ENCODE measurements at places on chromosomes 6 and 20.

DNA sequence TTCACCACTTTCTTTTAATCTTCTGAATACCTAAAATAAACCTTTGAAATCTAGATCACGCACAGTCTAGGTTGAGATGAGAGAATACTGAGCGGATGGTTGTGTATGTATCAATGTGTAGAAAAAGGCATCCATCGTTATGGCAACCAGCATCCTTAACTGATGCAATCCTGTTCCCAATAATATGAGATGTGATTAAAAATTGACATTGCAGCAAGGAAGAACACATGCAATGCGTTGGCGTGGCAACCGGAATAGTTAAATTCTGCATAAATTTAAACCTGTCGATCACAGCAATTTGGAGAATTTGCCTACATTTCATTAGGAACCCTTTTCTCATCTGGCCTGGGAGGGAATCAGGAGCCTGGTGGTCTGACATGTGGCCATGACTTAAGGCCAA, 1.3 kb upstream of the L3MBTL1 start:
- no peak for DNase-seq

DNA sequence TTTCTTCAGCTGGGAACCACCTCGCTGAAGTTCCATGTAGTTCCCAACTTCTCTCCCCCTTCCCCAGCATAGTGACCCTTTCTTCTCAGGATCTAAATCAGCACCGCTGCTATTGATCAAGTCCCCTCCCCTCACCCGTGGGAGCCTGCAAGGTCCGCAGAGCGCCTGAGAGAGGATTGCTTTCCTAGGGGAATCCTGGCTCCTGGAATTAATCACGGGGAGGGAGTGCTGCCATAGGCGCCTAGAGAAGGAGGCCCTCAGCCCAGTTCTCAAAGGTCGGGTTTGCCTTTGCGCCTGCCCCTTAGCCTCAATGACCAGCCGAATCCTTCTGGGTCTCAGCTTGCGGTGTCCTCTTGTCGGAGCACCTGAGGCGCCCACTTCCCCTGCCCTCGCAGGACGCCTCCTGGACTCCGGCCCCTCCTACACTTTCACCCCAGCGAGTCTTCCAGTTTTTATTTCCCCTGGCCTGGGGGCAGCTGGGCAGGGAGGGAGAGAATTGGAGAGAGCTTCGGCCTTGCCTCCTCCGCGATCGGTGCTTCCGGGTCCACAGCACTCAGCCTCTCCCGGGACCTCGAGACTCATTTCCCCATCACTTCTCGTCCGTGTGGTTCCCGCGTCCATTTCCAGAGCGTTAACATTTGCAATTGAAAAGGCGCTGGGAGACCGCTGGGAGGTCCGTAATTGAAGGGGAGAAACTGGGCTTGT, 3.1 kb upstream of the NKX2-2 start:
- DNase-seq = no peak

DNA sequence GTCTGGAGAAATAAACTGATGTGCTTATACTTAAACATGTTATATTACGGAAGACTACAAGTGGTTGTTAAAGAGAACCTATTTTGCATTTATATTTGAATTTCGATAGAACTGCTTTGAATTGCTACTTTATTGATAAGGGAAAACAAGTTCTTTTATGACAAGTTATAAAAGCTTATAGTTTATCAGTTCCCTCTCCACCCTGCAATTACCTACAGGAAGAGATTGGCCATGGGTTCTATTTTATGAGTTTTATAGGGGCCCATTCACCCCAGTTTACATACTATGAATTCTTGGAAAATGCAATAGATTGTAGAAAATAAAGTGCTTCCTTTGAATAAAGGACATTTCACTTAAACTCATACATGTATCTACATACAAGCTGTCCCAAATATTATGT, 144.4 kb downstream of the AHI1 start:
- DNase-seq = no peak

DNA sequence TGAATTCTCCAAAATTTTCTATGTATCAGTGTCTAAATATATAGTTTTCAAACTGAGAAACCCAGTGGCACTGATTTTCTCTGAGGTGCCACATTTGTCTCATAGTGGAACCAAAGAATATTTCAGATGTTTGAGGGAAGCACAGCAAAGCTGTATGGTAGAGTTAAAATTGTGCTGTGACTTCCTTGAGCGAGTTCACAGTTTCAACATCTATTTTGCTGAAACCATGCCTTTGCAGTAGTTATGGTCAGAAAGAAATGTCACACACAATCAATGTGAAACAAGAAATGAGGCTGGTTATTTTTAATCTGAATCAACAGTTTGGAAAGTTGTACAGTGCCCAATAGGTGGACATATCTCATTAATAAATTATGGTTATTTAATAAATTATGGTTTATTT, 394.0 kb upstream of the SPTLC3 start:
- DNase-seq = no peak

GRCh38 chr6:164151161-164152120, 736.9 kb downstream of the QKI start:
- no peak for DNase-seq

DNA sequence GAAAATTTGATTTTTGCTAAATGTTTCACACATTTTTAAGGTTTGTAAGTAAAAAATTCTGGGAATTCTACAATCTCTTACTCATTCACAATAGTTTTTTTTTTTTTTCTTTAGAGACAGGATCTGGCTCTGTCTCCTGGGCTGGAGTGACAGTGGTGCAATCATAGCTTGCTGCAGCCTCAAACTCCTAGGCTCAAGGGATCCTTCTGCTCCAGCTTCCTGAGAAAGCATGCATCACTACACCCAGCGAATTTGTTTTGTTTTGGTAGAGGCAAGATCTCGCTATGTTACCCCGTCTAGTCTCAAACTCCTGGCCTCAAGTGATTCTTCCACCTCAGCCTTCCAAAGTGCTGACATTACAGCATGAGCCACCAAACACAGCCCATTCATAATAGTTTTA, 232.8 kb downstream of the GJA1 start:
- no peak for DNase-seq

DNA sequence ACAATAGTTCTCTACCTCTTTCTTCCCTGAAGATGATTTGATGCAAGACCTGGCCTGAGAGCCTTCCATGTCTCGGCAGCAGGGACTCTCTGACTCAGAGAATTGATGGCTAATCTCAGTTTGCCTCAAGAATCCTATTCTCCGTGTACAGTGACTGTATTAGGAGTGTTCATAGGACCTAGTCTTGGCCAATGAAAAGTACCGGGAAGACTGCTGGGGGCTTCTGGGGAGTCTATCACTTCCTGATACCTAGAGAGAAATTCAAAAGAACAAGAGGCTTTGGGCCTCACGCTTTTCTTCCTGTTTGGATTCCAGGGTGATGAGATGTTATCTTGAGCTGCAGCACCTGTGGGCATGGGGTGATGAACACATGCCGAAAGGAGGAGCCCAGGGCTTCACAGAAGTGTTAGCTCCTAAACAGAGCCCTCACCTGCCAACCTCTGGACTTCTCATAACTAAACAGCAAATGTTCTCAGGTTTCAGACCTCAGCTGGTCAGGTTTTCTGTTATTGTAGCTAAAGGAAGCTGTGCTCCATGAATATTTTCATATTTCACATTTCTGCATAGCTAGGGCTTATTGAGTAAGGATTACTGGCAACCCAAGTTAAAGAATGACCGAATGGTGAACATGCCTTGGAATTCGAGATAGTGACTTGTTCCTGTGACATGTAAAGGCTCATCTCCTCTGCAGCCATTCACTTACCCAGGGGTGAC, 323.1 kb upstream of the AGPAT4 start:
- no peak for DNase-seq

- no peak for DNase-seq
Measured at GRCh38 chr6:75353644-75354043, 69.1 kb upstream of the TMEM30A start.

DNA sequence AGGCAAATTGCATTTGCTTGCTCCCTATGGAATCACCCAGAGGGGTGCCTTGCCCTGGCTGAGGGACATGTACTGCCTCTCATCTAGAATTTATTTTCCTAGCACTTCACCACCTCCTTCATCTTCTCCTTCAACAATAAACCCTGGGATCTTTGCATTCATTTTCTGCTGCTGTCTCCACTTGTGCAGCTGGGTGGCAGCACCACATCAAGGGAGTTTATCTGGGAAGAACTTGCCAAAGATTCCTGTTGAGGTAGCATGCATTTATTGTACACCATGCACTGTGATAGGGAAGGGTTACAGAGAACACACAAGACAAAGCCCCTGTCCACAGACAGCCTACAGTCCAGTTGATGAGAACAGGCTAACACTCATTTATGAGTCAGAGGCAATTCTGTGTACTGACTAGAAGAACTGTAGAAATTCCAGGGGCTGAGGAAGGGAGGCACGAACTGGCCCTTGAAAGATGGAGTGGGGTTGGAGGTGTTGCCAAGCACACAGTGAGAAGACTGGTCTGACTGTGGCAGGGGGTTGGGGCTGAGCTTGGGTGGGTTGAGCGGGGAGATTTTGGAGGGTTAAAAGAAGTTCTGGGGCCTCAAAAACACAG, 17.5 kb downstream of the C20orf173 start:
- no peak for DNase-seq

GRCh38 chr20:45969712-45970634, 2.0 kb downstream of the ZNF335 start:
- DNase-seq = no peak

DNA sequence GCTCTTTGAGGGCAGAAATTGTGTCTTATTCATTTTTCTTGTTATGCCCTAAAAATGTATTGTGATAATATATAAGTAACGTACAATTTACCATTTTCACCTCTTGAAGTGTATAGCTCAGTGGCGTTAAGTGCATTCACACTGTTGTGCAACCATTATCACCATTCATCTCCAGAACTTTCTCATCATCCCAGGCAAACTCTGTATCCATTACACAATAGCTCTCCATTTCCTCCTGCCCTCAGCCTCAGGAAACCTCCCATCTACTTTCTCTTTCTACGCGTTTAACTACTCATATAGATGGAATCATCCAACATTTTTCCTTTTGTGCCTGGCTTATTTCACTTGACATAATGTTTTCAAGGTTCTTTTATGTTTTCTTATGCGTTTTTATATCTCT, 184.6 kb downstream of the ESR1 start:
- no peak for DNase-seq

DNA sequence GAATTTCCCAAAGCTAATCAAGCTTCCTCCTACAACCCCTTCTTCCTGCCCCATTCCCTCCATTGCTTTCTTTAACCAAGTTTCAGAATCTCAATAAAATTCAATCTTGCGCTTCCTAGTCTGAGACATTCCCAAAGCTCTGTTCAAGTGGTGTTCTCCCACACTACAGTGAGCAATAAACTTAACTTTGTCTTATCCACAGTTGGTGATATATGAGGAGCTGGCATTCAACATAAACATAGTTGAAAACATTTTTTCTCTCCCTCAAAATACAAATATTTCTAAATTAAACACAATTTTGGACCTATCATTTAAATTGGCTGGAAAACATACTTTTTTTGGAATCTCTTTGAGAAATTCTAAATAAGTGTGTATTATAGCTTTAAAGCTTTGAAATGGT, 129.7 kb upstream of the HMGCLL1 start:
- DNase-seq = no peak

GRCh38 chr20:3358676-3359340, 48.7 kb downstream of the DNAAF9 start:
- DNase-seq = no peak

GRCh38 chr6:136751522-136751956, 40.7 kb downstream of the MAP3K5 start:
- DNase-seq = no peak

GRCh38 chr6:130148181-130148580, 74.6 kb downstream of the SAMD3 start:
- no peak for DNase-seq

- DNase-seq = no peak
Measured at GRCh38 chr6:69771158-69771906, 25.5 kb downstream of the LMBRD1 start.

- DNase-seq = no peak
Measured at GRCh38 chr6:141610741-141611140, 522.0 kb upstream of the GJE1 start.

- DNase-seq = no peak
Measured at GRCh38 chr6:167141667-167142432, 15.9 kb downstream of the GPR31 start.

- DNase-seq = peak; percentile 72
Measured at GRCh38 chr6:77650098-77650663, 2.7 kb upstream of the MEI4 start.

GRCh38 chr20:2749951-2750490, 50.4 kb downstream of the CPXM1 start:
- peak; percentile 72 for DNase-seq

GRCh38 chr20:9214685-9215084, 145.8 kb downstream of the PLCB4 start:
- DNase-seq = no peak

DNA sequence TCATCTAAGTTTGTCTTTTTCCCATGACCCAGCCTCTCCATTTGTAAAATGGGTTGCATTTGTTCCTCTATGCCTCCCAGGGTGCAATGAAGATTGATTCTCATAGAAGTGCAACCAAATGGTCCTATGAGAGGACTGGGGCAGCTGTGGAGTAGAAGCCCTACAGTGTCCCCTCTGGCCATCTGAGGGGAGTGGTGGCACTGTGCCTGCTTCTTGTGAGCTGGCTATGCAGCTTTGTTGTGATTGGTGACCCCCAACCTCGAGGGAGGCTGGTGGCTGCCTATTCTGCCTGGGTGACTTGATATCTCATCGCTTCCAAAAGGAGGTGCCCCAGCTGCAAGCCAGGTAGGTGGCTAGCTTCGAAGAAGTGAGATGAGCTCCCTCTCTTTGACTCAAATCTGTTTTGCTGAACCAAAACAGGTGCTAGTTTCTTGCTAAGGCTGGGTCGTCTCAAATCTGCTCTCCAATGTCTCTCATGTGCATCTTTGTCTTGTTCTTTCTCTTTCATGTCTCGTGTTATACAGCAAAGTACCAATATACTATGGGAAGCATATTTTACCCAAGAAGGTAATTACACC, 33.9 kb downstream of the TXLNB start:
- DNase-seq = no peak

DNA sequence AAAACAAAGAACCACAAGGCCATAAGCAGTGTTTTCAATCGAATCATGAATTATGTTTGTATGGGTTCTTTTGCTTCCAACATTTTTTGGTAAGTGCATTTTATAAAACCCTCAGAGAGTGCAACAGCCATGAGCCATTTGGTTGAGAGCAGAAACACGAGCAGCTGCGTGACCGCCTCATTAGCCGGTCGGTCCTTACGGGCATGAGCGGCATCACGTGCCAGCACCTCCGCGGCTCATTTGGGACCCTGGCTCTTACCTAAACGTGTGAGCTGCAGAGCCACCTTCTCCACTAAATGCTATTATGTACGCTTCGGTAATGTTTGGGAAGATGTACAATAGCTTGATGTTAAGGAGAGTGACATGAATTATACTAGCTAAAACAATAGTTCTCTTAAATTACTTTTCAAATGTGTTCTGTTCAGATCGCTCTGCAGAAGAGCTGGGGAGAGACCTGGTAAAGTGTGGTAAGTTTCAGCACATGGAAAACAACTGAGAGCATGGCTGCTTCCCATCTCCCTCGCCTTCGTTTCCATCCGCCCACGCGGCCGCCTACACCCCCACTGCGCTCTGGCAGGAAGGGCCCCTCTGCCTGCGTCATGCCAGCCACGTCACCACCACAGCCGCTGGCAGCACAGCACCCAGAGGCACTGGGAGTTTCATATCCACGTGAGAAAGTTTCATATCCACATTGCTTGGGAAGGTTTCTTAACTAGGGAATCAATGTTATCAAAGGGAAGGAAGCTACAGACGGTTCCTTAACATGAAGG, 23.7 kb upstream of the PDE10A start:
- DNase-seq = no peak

- no peak for DNase-seq
Measured at GRCh38 chr6:128918886-128919285, 35.9 kb downstream of the LAMA2 start.
